ENCODE measurements at places on chromosomes 12 and 14.

DNA sequence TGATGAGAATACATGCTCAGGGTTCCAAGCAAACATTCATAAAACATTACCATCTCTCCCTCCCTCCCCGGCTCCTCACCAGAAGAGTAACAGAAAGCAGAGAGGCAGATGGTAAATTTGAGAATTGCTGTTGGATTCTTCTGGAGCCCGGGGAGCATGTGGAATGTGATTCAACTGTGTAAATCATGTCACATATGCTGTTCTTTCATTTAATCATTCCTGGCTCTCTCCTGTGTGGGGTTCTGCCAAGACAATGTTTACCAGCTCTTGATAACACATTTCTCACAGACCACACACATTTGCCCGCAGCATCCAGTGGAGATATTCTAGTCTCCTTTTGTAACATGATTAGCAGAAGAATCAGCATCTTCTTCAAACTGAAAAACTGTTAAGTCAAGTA is 23.4 kb upstream of the NR2C1 start:
- no peak for DNase-seq

GRCh38 chr12:12266389-12266872 is 413 bp downstream of the LRP6 start:
- peak; percentile 76 for DNase-seq

DNA sequence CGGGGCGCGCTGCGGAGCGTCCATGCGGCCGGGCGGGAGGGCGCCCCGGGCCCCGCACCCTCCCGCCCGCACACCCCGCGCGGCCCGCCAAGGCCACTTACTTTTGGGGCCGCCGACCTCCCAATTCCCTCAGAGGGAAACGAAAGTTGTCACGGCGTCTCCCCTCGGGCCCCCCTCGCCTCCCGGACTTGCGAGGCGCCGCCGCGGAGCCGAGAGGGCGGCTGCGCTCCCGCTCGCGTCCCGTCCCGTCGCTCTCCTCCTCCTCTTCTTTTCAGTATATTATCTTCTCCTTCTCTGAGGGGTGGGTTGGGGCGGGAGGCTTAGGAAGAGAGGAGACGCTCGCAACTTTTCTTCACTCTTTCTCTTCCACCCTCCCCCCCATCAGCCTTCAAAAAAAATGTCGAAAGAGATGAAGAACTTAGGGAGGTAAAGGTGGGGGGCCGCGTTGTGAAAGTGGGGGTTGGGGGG is 613 bp downstream of the DUSP16 start:
- peak; percentile 84 for DNase-seq

GRCh38 chr14:72609205-72609916 is 284.5 kb downstream of the DPF3 start:
- no peak for DNase-seq

DNA sequence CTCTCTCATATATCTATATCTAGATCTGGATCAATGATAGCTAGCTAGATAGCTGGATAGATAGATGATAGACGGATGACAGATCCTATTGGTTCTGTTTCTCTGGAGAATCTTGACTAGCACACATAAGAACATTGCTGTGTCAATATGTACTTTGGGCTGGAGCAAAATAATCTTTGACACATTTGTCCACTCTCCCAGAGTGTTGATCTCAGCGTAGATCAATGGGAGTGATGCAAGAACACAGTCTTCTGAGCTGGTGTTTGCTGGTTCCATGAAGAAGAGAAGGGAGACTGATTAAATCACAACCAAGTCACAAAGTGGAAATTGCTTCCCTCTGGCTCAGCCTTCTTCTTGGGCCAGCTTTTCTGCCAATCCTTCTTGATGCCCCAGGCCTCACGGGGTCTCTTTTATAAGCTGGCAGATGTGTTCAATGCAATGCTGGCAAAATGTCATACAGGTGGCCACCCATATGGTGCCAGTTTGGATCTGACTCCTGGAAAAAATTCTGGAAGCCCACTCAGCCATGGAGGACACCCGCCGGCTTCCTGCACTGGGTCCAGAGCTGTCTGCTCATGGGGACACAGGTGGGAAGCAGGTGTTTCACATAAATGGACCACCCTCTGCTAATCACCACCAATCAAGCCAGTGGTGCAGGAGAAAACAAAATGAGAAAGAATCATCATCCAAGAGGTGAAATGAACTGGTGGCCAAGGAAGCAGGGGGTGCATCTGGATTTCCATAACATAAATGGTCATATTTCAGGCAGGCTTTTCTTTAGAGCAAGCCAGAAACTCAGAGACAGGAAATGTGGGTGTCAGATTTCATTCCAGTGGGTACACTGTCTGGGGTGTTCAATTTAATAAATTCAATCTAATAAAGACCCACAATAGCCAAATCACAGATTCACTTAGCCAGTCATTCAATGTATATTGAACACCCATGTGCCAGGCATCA is 310.3 kb downstream of the DPF3 start:
- no peak for DNase-seq

DNA sequence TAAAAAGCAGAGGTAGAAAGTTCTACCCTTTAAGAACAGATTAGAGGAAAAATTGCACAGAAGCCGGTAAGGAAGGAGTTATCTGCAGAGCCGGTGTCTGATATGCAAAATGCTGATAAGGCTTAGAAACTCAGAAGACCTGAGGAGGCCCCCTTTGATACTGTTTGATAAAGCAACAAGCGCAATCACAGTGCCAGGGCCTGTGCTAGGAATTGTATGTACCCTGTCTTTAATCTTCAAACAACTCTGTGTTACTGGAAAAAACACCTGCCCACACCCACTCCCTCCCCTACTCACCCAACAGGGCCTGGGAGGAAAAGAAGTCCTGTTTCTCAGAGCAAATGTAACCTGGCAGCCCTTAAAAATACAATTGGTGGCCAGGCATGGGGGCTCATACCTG is 112.7 kb upstream of the FUT8 start:
- DNase-seq, result no peak

GRCh38 chr12:27965966-27966365 is 6.6 kb downstream of the PTHLH start:
- peak; percentile 44 for DNase-seq

DNA sequence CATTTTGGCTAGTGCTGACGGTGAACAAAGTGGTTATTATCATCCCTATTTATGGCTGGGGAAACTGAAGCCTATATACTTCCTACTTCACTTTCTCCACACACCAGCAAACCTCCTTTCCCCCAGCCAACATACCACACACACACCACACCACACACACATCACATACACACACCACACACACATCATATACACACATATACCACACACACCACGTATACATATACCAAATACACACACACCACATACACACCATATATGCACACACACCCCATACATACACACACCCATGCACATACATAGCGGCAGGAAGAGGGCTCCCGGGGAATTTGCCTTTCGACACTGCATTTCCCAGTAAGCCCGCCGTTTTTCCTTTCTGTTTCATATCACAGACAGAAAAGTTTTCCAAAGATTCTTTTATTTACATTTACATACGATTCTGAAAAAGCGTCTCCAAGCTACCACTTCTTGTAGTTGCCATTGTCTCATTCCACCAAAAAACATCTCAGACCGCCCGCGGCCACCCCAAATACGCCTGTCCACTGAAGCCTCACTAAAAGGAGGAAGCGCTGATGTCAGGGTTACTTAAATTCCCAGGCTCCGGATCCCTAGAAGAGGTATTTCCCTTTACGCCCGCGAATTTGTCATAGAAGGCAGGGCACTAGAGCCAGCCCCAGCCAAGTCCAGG is 823 bp upstream of the RAB5B start:
- peak; percentile 72 for DNase-seq

- no peak for DNase-seq
Measured at GRCh38 chr14:100588671-100589070, 1.5 kb upstream of the BEGAIN start.

DNA sequence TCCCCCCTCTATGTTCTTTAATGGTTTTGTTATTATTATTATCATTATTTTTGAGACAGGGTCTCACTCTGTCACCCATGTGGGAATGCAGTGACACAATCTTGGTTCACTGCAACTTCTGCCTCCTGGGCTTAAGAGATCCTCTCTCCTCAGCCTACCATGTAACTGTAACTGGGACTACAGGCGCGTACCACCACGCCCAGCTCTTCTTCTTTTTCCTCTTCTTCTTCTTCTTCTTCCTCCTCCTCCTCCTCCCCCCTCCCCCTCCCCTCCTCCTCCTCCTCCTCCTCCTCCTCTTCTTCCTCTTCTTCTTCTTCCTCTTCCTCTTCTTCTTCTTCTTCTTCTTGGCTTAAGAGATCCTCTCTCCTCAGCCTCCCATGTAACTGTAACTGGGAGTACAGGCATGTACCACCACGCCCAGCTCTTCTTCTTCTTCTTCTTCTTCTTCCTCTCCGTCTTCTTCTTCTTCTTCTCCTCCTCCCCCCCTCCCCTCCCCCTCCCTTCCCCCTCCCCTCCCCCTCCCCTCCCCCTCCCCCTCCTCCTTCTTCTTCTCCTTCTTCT is 5.4 kb upstream of the KRT7 start:
- no peak for DNase-seq

DNA sequence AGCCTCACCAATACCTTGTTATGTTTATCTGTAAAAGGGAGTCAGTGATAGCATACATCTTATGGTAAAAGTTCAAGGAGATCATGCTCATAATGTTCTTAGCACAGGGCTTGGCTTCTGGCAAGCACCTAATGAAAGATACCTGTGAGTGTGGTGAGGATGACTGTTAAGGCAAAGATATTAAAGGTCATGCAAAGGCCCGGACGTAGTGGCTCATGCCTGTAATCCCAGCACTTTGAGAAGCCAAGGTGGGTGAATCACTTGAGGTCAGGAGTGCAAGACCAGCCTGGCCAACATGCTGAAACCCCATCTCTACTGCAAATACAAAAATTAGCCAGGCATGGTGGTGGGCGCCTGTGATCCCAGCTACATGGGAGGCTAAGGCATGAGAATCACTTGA is 425.9 kb upstream of the TBX3 start:
- no peak for DNase-seq
